ENCODE measurements at places on chromosomes 11 and 22.

DNA sequence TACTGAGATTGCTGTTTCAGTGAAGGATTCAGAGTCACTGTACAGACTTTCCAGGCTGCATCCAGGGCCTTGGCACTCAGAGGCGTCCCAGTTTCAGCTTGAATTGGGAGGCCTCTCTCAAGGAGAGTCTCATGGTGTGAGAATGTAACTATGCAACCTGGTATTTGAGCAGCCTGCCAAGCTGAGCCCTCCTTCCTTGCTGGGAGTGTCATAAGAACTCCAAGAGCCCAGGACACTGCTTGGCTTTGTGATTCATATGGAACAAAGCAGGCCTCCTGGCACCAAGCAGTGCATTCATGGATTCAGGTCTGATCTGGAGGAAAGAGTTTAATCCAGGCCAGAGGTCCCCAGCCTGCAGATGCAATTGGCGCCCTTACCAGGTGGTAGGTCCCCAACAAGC is 171.7 kb downstream of the DBX1 start:
- no peak for DNase-seq

- DNase-seq: no peak
These were observed 1.2 kb upstream of the CXCR5 start for GRCh38 chr11:118882491-118882890.

GRCh38 chr11:9302448-9302847 is 11.9 kb downstream of the TMEM41B start:
- DNase-seq: no peak

GRCh38 chr11:43547889-43548381 is 132.6 kb upstream of the HSD17B12 start:
- DNase-seq: no peak

DNA sequence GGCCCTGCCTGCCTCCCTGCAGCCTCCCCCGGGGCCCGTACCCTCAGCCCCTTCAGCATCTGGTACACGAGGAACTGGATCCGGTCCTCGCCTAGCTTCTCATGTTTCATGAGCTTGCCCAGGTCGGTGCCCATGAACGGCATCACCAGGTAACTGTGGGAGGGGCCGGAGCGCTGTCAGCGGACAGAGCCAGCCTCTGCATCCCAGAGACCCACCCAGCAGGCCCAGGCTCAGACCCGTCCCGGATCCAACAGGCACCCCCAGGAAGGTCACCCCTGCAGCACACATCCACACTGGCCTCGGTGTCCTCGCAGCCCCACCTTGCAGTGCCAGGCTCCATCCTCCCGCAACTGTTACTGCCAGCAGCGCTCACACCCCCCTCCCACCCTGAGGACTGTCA is 4.4 kb downstream of the MAPK12 start:
- DNase-seq: no peak

- no peak for DNase-seq
These were observed 4.0 kb upstream of the ARHGAP42 start for GRCh38 chr11:100683126-100683525.

DNA sequence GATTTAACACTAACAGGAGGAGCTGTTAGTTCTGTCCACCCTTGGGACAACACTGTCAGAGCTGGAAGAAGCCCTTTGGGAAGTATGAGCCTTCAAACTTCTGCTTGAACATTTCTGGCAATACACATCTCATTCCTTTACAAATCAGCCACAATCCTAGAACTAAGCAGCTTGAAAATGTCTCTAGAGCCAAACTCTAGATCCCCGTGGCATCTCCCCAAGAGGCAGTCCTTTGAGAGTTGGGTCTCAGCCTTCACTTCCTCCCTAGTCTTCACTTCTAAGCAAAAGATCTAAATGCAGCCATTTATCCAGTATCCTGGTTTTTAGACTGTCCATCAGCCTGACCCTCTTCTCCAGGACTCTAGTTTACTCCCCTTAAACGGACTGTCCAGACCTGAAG is 26.9 kb downstream of the ARFGAP2 start:
- no peak for DNase-seq

DNA sequence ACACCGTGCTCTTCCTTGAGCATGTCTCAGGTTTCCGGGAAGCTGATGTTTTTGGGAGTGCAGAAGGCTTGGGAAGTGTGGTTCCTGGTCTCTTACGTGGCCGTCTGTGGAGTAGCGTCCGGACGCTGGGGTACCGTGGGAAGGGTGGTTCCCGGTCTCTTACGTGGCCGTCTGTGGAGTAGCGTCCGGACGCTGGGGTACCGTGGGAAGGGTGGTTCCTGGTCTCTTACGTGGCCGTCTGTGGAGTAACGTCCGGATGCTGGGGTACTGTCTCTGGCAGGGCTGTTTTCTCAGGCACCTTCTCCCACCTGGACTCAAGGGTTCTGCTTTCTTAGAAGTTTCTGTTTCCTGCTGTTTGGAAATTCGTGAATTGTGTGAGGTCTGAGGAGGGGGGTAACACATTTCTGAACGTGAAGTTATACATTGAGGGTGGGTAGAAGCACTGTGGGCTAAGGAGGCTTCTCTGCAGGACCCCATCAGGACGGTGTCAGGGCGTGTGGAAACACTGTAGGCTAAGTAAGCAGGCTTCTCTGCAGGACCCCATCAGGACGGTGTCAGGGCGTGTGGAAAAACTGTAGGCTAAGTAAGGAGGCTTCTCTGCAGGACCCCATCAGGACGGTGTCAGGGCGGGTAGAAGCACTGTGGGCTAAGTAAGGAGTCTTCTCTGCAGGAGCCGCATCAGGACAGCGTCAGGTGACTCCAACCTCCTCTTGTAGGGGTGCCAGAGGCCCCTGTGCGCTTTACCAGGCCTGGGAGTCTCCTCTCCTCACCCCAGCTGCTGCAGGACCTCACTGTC is 5.3 kb upstream of the IFITM3 start:
- no peak for DNase-seq

GRCh38 chr11:115561116-115561515 is 56.9 kb upstream of the CADM1 start:
- no peak for DNase-seq

- no peak for DNase-seq
These were observed 7.0 kb downstream of the MMP3 start for GRCh38 chr11:102836290-102836875.

DNA sequence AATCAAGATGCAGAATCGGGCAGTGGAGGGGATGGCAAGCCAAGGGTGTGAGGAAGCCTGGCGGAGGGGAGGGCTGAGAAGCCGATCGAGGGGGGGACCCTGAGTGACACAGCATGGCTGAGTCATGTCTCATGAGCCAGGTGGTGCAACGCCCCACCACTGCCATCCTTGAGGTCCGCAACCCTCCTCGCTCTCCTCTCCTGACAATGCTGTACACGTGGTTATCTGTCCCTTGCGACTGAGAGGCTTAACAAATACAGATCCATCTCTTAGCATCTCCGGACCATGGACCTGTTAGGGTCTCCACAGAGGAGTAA is 14.2 kb downstream of the SLC22A12 start:
- DNase-seq: no peak

DNA sequence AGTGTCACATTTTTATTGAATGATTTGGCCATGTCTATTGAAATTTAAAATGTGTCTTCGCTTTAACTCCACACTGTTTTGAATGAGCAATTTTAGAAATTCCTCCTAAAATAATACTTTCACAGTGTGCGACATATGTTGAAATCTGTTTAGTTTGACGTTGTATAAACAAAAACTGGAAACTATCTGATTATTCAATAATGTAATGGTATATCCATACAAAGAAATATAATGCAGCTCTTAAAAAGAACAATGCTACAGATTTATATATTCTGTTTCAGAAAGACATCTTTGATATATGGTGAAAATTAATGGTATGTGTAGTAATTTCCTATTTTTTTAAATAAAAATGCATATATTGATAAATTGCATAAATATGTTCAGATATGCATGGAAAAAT is 268.7 kb upstream of the SORL1-AS1 start:
- DNase-seq: no peak

DNA sequence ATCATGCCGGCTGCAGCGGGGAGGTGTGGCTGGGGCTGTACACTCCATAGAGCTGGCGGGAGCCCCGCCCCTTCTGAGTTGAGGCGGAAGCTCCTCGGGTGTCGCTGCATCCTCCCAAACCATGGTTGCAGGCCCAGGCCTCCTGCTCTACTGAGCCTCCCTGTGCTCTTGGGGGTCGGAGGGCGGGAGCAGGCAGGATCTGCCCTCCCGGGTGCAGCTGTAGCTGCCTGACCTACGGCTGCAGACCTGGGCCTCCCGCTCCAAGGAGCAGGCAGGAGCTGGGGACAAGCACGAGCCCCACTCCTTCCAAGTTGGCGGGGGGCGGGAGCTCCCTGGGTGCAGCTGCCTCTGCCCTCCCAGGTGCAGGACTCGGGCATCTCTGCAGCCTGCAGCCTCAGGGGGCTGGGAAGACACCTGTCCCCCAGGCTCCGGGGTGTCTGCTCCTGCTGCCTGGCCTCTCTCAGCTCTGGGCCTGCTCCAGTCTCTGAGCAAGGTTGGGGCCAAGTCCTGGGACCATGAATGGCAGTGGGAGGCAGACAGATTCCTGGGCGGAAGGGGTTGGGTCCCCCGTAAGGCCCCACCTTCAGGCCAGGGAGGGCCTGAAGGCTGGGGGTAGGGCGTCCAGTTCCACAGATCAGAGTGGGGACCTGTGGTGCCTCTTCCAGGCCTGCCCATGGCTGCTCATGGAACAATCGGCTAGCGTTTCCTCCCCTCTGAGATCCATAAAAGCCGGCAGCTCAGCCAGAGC is 46.4 kb upstream of the SC5D start:
- DNase-seq: no peak

DNA sequence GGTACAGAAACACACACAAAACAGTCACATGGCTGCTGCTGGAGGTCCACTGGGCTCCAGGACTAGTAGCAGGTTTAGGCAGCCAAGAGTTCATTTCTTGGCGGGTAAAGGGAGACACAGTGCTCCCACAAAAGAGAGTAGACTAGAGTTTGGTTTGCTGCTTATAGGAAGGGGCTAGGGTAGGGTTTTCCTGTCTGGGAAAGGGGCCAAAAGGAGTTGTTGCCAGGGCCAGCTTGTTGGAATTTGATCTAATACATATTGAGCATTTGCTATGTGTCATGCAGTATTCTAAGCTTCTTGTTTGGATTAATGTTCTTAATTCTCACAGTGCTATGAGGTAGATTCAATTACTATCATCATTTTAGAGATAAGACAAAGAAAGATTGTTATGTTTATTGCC is 195.1 kb upstream of the PLET1 start:
- no peak for DNase-seq

DNA sequence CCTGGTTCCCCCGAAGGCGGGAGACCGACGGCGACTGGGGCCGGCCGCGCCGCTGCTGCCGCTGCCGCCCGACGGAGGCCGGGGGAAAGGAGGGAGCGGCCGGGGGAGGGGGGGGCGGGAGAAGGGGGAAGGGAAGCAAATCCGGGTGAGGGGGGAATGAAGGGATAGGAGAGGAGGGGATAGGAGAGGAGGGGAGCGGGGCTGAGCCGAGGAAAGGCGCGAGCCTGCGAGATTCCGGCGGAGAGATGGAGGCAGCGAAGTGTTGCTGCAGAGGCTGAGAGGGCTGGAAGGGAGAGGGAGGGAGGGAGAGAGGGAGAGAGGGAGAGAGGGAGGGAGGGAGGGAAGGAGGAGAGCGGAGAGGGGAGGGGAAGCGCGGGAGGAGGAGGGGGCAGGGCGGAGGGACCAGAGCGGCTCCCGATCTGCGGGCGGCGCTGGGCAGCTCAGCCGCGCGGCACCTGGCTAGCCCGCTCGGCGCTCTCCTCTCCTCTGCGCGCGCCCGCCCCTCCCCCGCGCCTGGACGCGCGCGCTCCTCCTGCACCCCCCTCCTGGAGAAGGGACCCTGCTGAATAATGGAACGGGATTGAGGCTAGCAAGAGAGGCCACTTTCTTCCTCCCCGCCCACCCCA is 52.3 kb downstream of the SLC22A12 start:
- no peak for DNase-seq

DNA sequence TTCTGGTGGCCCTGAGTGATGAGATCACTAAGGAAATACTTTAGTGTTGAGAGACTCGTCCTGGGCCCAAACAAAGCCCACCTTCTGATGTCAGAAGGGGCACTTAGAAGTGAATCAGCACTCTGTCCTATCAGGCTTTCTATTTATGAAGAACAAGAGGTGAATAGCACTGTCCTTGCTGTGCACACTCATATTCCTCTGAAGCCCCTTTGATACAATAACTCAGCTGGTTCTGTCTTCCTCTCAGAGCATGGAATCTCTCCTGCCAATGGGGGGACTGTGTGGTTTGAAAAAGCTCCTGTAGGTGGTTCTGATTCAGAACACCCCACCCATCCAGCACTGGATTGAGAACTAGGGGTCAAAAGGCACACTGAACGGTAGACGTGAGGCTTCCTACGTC is 348.1 kb downstream of the ETS1 start:
- DNase-seq: no peak

GRCh38 chr22:39731881-39732555 is 161.5 kb downstream of the CACNA1I start:
- no peak for DNase-seq

DNA sequence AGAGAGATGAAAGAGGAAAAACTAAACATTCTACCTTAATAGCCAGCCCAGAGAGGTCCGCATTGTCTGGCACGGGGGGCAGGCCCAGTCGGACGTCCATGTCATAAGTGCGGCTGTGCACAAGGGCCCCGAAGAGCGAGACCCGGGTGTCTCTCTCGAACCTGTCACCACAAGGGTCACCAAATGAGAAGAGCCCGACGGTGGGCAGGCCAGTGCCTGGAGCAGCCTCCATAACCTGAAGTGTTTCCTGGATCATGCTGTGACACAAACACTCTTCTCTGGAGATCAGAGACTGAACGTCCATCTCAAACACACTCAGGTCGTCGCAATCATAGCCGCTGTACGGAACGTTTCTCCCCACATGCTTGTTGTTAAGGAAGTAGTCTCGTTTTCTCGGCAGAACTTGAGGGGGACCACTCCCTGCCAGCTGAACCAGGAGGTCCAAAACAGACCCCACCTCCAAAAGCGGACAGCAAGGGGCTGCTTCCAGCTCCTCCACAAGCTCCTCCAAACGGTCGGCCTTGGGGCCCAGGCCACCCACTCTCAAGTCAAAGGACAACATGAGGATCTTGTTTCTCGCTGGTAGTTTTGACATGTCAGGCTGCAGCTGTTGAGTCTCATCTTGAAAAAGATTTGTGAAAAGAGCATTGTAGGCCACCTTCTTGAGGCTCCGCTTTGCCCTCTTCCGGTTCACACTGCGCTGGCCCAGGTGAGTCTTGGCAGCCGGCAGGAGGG is 971 bp downstream of the TUBGCP6 start:
- DNase-seq: no peak

DNA sequence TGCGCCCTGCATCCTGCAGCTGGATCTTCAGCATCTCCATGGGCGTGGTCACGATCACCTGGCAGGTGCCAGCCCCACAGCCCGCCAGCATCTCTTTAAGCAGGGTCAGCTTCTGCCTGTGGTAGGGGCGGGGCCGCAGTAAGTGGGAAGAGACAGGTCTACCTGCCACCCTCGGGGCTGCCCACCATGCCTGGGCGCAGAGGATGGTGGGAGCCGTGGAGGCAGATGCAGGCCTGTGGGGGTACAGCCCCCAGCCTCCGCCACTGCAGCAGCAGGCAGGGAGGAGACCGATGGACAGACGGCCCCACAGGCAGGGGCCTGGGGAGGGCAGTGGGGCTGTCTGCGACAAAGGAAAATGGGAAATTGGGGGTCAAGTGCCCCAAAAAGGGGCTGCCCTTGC is 3.0 kb upstream of the CEND1 start:
- DNase-seq: no peak

GRCh38 chr11:98616098-98616655 is 404.6 kb upstream of the CNTN5 start:
- DNase-seq: no peak
